Fibroblast of villous mesenchyme (primary cell): ENCODE measurements at places on chromosomes 13 and 19.
A peak's percentile ranks its signal among the peaks of the same experiment; 100 is the strongest.

DNA sequence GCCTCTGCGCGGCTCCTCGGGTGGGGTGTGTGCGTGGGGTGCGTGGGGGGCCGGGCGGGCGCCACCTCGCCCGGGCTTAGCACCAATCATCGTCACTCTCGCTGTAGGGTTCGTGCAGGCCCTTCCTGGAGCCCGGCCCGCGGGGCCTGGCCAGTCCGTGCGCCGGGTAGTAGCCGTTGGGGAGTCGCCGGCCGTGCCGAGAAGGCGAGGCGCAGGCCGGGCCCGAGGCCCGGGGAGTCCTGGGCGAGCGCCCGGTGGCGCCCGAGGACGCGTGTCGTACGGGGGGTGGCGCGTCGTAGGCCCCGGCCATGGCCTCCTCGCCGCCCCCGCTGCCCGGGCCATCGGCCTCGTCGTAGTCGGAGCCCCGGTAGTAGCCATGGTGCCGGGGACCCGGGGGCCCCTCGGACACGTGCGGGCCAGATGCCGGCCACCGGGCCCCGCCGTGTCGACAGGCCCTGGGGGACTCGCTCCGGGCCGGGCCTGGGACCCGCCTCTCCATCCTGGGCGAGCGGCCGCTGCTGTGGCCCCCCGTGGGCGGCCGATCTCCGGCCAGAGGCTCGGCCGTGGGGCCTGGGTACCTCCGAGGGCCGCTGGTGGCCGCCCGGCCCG lies 57.1 kb downstream of the IER2 start:
- DNase-seq = no peak

GRCh38 chr19:1231729-1232637 lies 5.8 kb downstream of the CBARP start:
- no peak for DNase-seq

DNA sequence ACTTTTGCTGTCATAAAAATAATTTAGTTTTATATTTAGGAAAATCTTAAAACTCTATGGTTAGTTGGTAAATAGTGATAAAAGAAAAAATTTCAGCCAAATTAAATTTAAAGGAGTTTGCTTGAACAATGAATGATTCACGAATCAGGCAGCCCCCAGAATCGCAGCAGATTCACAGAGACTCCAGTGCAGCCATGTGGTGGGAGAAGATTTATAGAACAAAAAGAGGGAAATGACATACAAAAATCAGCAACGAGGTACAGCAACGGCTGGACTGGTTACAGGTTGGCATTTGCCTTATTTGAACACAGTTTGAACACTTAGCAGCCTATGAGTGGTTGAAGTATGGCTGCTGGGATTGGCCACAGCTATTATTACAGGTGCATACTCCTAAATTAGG lies 96.4 kb upstream of the MYCBP2 start:
- no peak for DNase-seq

- DNase-seq = no peak
Measured at GRCh38 chr19:36031308-36031707, 1.4 kb downstream of the CLIP3 start.

DNA sequence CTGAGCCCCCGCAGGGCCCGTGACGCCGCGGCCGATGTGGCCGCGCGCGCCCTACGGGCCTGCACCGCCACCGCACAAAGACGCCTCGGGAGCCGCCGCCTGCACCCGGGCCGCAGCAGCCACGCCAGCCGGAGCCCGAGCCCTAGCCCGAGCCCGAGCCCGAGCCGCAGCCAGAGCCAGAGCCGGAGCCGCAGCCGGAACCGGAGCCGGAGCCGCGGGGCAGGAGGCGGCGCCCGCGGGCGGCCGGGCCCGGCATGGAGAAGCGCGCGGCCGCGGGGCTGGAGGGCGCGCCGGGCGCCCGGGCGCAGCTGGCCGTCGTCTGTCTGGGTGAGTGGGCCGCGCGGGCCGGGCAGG lies 379 bp downstream of the LRP3 start:
- no peak for DNase-seq

GRCh38 chr13:112708560-112709240 lies 18.9 kb downstream of the ATP11A start:
- DNase-seq = no peak

GRCh38 chr13:38582133-38582532 lies 104.7 kb upstream of the FREM2 start:
- DNase-seq = peak; percentile 46

- DNase-seq = no peak
Measured at GRCh38 chr13:25394402-25395060, 22.8 kb downstream of the ATP8A2 start.

GRCh38 chr19:32773126-32773525 lies 53.6 kb downstream of the TDRD12 start:
- no peak for DNase-seq

DNA sequence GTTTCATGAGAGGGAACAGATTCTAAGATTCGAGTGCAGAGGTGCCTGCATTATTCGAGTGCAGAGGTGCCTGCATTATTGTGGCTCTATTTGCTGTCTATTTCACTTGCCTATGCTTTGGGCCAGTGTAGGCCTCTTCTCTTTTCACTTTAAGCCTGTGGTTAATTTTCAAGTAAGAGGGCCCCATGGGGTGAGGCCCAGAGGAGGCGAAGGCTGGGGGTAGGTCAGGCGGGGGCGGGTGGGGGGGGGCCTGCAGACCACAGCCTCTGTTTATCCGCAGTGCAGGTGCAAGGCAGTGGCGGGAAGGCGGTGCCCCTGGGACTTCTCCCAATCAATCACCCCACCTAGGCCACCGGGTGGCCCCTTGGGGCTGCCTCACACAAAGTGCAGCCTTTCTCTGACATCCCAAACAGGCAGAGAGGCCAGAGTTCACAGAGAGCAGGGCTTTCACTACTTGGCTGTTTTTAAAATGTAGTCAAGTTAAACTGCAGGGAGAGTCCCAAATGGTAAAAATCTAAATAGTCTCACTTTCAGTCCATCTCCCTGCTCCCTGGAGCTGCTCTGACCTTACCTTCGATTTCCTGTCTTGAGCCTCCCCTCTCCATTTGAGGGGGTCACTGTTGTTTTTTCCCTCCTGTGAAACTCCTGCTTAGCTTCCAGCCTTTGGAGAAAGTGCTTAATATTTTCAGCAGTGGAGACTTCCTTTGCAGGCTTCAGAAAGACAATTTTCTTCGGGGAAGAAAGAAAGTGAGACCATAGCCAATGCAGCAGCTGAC lies 249.0 kb downstream of the DLEU7 start:
- DNase-seq = no peak

GRCh38 chr13:98984983-98985382 lies 7.1 kb upstream of the DOCK9 start:
- DNase-seq = no peak

GRCh38 chr19:58398087-58398486 lies 2.6 kb downstream of the RNF225 start:
- DNase-seq = no peak

- no peak for DNase-seq
Measured at GRCh38 chr19:30895946-30896345, 453.3 kb downstream of the TSHZ3 start.

GRCh38 chr19:27774337-27774736 lies 1438.6 kb downstream of the UQCRFS1 start:
- no peak for DNase-seq

DNA sequence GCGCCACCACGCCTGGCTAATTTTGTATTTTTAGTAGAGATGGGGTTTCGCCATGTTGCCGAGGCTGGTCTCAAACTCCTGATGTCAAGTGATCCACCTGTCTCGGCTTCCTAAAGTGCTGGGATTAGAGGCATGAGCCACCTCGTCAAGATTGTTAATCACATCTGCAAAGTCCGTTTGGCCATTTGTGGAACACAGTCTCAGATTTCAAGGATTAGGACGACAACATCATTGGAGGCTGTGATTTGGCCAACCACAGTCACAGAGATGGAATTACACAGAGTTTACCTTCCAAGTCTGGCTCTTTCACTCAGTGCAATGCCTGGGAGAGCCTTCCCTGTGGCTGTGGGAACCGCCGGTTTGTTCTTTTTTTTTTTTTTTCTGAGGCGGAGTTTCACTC lies 17.8 kb downstream of the SULT2B1 start:
- peak; percentile 74 for DNase-seq

GRCh38 chr13:93535251-93535650 lies 308.6 kb downstream of the GPC6 start:
- peak; percentile 21 for DNase-seq

- no peak for DNase-seq
Measured at GRCh38 chr19:1601613-1602064, 3.6 kb downstream of the UQCR11 start.
